ENCODE measurements at places on chromosomes 6 and 20.

DNA sequence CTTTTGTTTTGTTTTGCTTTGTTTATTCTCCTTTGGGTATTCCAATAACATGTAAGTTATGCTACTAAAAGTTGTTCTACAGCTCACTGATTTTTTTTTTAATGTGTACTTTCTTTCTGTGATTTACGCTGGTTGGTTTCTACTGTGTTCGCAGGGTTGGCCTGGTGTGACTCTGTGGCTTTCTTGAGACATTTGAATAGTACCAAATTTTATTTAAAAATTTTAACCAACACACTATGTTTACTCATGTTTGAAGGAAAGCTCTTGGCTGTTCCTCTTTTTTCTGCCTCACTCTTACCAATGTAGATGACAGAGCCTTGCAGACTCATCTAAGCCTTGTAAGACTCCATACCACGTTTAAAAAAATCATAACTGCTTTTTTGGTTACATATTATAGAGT, 1784.9 kb upstream of the DEFB115 start:
- DNase-seq, result no peak

GRCh38 chr20:47654370-47654769, 130.9 kb downstream of the SULF2 start:
- DNase-seq, result no peak

DNA sequence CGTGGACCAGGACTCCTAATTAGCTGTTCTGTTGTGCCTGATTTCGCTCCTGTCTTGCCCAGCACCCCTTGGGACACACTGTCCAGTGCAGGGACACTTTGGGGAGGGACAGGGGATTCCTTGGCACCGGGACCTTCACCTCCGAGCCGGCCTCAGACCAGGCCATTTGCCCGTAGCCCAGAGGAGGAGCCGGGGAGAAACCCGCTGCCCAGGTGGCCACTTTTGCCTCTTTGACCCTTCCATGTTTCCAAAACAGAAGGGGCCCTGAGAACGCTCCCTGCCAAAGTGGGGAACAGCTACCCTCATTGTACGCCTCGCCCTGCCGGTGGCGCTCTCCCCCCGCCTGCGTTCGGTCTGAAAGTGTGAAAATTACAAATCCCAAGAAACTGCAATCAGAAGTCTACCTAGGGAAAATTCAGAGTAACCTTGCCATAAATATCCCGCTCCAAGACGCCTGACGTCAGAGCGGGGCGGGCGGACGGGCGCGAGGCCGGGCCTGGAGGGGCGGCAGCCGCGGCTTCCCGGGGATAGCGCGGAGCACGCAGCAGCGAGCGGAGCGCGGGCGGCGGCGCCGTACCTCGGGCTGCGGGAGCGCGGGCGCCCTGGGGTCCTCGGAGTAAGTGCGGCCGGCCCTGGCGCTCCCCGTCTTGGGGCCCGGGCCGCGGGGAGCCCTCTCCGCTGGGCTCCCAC, at the start of gene DAAM2:
Gene DAAM2, plus strand, starts transcription at position 527 of the 690 bp plus-strand sequence. CDS start 63,927 bp downstream, outside the sequence.
- no peak for DNase-seq

- no peak for DNase-seq
Observed at GRCh38 chr6:75735491-75736186, 13.4 kb upstream of the MYO6 start.

GRCh38 chr6:54286141-54286540, 22.1 kb upstream of the TINAG start:
- DNase-seq, result no peak

DNA sequence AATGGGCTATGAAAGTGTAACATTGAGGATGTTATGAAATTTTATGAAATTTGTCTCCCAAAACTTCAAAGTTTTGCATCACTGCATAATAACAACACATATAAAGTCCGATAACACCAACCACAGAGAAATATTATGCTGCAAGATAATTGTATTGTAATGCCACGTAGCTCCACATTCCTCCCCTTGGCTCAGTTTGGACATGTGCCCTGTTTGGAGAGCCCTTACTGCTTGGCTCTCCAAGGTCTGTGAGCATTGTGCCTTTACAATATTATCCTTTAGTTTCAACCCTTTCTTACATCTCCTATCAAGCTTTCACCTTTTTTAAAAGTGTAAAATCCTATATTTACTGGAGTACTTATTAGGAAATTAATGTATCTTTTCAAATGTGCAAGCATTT, 10.8 kb downstream of the HBS1L start:
- DNase-seq, result no peak

DNA sequence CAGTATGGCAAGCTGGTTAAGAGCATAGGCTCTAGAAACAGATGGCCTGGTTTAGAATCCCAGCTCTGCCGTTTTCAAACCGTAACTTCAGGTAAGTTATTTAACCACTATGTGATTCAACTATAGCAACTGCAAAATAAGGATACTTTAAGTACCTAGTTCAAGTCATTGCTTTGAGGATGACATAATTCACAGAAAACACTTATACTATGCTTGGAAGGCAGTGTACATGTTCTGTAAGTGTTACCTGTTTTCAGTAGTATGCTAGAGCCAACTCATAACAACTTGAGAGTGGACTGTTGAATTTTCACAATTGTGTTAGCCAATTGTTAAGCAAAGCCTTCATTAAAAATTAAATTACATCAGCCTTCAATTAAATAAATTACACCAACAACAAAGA, 134.8 kb upstream of the BEND6 start:
- DNase-seq, result no peak

GRCh38 chr6:36599791-36600209, 5.6 kb downstream of the SRSF3 start:
- peak; percentile 28 for DNase-seq

- DNase-seq, result no peak
Observed at GRCh38 chr20:62993856-62994494, 12.8 kb downstream of the BHLHE23 start.

DNA sequence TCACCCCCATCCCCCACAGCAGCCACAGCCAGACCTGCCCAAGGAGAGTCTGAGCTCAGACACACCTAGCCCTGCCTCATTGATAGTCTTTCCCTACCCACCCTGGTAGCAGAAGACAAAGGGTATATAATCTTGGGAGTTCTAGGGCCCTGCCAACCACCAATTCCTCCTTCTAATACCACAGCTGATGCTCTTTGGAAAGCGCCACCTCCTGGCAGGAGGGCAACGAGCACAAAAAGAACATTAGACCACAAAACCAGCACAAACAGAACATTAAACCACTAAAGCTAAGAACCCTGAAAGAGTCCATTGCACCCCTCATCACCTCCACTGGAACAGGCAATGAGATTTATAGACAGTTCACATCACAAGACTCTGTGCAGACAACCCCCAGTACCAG, 195.8 kb upstream of the FUT9 start:
- DNase-seq, result no peak

- no peak for DNase-seq
Observed at GRCh38 chr20:39839399-39840119, 849.5 kb downstream of the MAFB start.

DNA sequence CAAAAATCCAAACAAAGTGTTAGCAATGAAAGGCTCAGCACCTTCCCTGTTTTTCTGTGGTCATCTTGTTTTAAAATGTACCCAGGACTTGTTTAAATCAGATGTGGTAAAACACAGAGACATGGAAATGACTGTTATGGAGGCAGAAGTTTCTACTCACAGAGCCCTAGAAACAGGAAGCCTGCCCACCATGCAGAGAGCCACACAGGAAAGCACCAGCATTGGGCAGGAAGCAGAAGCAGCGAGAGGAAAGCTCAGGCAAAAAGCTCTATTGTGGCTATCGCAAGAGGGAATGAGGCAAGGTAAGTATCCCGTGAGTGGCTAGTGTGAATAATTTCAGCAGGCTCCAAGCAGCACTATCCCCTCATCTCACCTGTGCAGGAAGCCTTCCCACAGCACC, 42.8 kb downstream of the GPR6 start:
- no peak for DNase-seq

DNA sequence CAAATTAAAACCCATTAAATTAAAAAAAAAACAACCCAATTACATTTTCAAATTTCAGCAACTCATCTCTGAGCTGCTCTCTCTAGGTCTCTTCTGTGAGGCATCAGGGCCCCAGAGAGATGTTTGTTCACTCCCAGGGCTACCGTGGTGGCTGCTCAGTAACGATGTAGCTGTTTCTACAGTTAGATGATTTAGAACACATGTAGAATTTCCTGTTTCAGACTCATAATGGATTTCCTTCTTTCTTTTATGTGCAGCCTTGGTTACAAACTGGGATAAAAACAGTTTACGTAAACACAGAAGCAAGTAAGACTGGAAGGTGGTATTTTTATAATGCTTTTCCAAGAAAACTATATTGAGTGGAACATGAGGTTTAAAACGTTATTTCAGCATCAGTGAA, 116.1 kb upstream of the CCN2 start:
- DNase-seq, result no peak

- DNase-seq, result no peak
Observed at GRCh38 chr6:169783401-169783800, 32.0 kb downstream of the ERMARD start.

GRCh38 chr6:128725271-128726233, 157.4 kb upstream of the LAMA2 start:
- DNase-seq, result no peak

- DNase-seq, result no peak
Observed at GRCh38 chr6:17635568-17635967, 35.5 kb downstream of the FAM8A1 start.

Data from stimulated activated CD4-positive, alpha-beta T cell treated with anti-CD3 and anti-CD28 coated beads, Interleukin-2, amount 100 ng/mL, for 4 hours (primary cell).